SJSA1 (cell line): ENCODE measurements at places on chromosomes 7 and 10. TPM values are rescaled to one million over a fixed set of nuclear protein-coding genes. Genes with fewer than 3 reads are reported as not detected.
A peak's percentile ranks its signal among the peaks of the same experiment; 100 is the strongest.

Gene CALML5
- not detected in 2 replicates for total RNA-seq

Gene SPDYE1
- total RNA-seq, result not detected in 2 replicates

Gene FKBP9
- total RNA-seq, result 207 and 234 TPM in 2 replicates

Gene PLCE1
- total RNA-seq, result 3.7 and 8.1 TPM in 2 replicates

Gene CNNM1
- total RNA-seq, result not detected in 2 replicates

Gene ADO
- total RNA-seq, result 36.9 and 39.5 TPM in 2 replicates

Gene KLLN
- 0.05 and 0.81 TPM in 2 replicates for total RNA-seq

Gene C10orf67
- total RNA-seq, result not detected in 2 replicates

Gene GIMAP7
- not detected in 2 replicates for total RNA-seq

Gene DNAJC30
- 1.3 TPM in 2 replicates for total RNA-seq

Gene HOXA11
- total RNA-seq, result 4.4 and 5.9 TPM in 2 replicates

Gene NEUROG3
- not detected in 2 replicates for total RNA-seq

Gene NUTM2E
- total RNA-seq, result 0.05 TPM in 1 of 2 replicates, not detected in the other

DNA sequence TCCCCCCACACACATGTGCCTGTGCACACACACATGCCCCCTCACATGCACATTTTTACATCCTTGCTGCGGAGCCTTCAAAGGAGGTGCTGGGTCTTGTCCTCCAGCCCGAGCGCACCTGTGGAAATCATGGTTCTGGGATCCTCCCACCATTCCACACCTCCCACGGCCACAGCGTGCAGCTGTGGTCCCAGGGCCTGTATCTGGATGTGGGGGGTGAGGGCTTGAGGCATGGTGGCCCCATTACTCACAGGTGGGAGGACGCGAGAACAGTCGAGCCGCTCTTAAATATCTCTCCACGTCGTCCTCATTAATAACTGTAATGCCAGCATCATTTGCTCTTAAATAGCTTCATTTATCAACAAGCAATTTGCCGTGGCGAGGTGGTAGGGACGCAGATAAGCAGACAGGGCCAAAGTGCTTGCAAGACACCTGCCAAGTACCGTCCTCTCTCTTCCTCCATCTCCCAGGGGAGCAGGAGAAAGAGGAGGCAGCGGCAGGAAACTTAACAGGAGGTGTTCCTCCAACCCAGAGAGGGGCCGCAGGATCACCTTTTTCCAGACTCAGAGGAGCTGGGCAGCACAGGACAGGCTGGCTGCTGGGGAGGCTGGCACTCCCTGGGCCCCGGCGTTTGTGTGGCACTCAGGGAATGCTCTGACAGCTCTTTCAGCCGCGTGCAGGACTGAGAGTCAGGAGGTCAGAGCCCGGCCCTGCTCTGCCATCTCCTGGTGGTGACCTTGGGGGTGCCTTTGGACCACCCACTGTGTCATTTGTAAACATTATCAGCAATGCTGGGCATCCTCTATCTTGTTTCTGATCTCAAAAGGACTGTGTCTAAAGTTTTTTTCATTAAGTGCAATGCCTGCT is 87.4 kb downstream of the CDH23 start:
- no peak for DNase-seq

DNA sequence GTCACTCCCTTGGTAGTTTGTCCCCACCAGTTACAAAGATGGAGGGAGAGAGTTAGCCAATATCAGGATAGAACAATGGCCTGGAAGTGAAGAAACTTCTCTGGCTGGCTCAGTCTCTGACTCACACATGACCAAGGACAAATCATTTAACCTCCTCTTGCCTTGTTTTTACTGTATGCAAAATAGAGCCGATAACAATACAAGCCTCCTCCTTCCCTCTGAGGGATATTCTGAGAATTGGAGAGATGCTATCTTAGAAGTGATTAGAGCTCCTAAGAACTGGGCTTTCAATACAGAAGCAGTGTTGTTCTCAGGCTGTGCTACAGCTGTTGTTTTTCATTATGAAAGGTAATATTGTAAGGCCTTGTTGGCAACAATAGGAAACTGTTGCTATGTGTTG is 87.7 kb upstream of the EGR2 start:
- no peak for DNase-seq

GRCh38 chr7:128389618-128390329 is 20.0 kb downstream of the IMPDH1 start:
- no peak for DNase-seq

- no peak for DNase-seq
Measured at GRCh38 chr7:25720427-25720826, 431.6 kb upstream of the NFE2L3 start.

DNA sequence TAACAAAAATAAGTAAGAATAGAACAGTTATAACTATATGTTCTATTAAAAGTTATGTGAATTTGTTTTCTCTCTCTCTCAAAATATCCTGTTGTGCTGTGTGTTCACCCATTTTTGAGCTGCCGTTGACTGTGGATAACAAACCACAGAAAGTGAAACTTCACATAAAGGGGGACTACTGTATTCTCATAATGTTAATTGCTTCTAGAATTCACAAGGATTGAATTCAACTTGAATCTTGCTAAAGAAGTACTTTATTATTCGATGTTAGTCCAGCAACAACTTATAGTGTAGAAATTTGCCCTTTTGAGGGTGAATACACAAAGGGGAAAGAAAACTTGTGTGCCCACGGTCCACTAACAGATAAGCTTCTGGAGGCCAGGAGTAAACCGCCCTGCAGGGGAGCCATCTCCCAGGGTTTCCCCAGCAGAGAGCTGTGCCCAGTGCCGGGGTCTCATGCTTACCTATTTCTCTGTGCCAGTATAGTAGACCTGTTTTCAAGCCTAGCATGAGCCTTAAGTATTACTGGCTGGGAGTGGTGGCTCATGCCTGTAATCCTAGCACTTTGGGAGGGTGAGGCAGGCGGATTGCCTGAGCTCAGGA is 87.1 kb downstream of the KAT6B start:
- no peak for DNase-seq

- DNase-seq, result no peak
Measured at GRCh38 chr7:157204134-157204533, 65.4 kb downstream of the UBE3C start.

- DNase-seq, result no peak
Measured at GRCh38 chr10:23558361-23558799, 119.5 kb downstream of the OTUD1 start.

DNA sequence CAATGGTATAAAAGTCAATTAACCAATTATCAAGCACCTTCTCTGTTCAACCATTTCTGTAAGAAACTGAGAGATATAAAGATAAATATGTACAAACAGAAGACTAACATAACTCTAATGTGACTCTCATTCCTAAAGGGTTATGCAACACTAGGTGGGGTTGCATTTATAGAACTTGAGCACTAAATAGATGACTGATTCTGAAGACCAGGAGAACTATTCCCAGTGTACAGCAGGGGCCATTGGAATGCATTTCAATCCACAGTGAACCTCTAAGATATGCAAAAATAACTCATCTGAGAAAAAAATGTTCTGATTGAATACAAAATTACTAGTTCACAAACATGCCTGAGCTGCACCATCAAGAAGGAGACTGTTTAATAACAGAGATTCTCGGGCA is 341.2 kb upstream of the STEAP1 start:
- no peak for DNase-seq

- DNase-seq, result peak; percentile 75
Measured at GRCh38 chr7:73718905-73719805, at the start of gene STX1A. Gene STX1A (minus strand): TSS chr7:73719669. CDS start chr7:73719631, 38 bp downstream.

DNA sequence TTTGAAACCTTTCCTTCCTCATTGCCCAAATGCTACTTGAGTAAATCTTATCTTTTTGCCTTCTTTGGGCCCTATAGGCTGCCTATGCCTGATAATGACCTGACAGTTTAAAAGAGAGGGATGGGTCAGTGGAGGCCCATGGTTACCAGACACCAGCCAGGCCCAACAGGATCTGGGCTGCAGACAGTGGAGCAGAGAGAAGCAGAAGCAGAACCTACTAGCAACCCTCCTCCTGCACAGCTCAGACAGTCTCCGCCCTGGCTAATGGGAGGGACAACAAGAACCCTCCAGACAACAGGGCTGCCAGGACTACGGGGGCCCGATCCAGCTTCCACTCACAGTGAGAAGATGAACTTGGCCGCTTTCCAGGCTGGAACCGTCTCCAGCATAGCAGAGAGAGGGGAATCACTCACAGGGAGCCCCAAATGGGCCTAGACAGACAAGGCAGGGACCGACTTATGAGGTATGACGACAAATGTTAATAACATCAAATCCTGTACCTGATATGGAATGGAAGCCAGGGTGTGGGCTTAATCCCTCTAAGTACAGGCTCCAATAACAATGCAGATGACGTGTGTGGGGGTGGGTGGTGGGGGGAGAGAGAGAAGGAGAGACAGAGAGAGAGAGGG is 31.7 kb upstream of the DGKI start:
- DNase-seq, result no peak

GRCh38 chr7:70676243-70676642 is 455.7 kb upstream of the GALNT17 start:
- no peak for DNase-seq

DNA sequence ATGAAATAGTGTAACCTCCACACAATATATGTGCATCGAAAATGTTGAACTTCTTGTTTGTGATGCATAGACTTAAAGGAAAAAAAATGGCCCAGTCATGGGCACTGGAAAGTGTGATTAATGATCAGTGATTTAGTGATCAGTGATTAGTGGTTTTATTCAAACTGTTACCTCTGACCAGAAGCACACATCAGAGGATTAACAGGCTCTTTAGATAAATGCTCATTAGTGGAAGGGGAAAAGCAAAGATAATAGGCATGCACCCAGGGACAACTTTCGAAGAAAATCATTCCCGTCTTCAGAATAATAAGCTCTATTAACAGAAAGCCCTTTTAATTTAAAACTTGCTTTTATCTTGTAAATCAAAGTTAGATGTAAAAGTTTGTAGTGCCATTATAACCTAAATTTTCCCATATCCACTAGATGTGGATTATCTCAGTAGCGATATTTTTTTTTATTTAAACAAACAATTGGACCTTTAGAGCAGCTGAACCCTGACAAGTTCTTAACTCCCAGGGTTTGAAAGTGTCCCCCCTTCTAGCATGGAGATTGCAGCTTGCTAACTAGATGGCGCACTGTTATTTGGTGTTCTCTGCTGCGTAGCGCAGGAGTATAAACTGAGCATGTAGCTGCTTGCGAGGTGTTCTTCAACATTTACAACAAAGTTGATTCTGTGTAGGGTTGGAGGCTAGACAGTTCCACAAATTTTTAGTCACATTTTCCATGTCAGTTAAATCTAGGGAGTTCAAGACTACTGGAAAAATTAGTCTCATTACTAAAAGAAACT is at the start of gene CREB5:
CREB5 (plus strand) TSS at position 643 of the 787 bp plus-strand sequence. CDS start 397 bp downstream, outside the sequence.
- DNase-seq, result no peak

DNA sequence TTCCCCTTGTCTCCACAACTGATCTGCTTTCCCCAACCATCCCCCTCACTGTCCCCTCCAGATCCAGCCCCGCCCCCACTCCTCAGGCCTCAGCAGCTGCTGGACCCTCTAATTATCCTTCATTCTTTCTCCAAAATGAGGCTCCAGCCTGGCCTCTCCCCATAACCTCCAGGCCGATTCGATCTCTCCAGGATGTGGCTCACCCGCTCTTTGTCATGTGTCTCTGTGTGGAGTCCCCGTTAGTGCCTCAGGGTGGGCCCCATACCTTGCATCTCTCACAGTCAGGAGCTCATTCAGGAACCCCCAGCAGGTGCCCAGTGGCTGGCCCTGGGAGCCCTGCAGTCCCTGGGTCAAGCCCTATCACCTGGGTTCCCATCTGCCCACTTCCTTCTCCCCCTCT is 1.3 kb downstream of the PILRA start:
- DNase-seq, result no peak

DNA sequence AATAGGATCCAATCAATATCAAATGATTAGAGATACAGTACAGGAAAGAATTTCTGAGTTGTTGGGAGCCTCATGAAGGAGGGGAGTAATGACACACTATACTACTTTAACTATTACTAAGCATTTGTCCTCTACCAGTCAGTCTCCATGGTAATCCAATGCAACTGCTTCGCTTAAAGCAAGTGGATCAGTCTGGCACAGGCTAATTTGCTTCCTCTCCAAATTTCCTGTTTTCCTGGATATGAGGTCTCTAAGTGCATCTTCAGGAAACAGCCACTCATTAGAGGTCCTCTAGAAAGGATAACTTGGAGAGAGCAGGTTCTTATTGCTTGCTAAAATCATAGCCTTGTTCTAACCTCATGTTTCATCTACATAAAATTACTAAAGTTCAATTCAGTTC is 8.4 kb upstream of the SEPTIN7 start:
- no peak for DNase-seq

DNA sequence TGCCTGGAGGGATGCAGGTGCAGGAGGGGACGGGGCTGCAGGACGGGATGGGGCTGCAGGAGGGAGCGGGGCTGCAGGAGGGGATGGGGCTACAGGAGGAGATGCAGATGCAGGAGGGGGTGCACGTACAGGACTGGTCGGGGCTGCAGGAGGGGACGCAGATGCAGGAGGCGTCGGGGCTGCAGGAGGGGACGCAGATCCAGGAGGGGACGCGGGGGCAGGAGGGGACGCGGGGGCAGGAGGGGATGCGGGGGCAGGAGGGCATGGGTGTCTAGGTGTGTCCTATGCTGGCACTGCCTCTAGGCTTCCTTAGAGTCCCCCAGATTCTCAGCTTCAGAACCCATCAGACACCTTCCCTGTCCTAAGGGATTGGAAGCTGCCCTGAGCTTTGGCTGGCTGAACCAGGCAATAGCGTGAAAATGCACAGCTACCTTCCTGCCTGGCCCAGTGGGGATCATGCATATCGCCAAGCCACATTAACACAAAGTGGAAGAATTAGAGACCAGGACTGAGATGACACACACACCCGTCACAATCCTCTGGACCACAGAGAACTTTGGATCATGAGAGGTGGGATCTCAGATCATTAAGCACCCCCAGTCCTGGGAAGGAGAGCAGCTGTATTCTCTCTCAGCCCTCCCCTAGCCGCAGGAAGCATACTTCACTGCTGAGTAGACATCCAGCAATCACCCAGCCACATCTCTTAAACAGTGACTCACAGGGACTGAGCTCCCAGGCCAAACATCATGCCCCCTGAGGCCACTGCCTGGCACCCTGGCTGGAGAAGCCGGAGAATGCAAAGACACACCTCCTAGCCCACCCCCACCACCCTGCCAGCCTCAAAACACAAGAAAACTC is 67.3 kb downstream of the VWA2 start:
- peak; percentile 94 for DNase-seq

GRCh38 chr7:77940647-77941046 is 142.1 kb downstream of the PHTF2 start:
- DNase-seq, result no peak
